ENCODE measurements at places on chromosomes 5 and 9.
A peak's percentile ranks its signal among the peaks of the same experiment; 100 is the strongest.

DNA sequence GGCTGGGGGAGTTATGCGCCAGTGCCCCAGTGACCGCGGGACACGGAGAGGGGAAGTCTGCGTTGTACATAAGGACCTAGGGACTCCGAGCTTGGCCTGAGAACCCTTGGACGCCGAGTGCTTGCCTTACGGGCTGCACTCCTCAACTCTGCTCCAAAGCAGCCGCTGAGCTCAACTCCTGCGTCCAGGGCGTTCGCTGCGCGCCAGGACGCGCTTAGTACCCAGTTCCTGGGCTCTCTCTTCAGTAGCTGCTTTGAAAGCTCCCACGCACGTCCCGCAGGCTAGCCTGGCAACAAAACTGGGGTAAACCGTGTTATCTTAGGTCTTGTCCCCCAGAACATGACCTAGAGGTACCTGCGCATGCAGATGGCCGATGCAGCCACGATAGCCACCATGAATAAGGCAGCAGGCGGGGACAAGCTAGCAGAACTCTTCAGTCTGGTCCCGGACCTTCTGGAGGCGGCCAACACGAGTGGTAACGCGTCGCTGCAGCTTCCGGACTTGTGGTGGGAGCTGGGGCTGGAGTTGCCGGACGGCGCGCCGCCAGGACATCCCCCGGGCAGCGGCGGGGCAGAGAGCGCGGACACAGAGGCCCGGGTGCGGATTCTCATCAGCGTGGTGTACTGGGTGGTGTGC lies at the start of gene RXFP3:
Gene RXFP3, plus strand, starts transcription at position 6 of the 636 bp plus-strand sequence. Its CDS starts 355 bp downstream, at position 361.
- DNase-seq = no peak

- DNase-seq = no peak
Observed at GRCh38 chr5:158559643-158560042, 540.1 kb downstream of the EBF1 start.

DNA sequence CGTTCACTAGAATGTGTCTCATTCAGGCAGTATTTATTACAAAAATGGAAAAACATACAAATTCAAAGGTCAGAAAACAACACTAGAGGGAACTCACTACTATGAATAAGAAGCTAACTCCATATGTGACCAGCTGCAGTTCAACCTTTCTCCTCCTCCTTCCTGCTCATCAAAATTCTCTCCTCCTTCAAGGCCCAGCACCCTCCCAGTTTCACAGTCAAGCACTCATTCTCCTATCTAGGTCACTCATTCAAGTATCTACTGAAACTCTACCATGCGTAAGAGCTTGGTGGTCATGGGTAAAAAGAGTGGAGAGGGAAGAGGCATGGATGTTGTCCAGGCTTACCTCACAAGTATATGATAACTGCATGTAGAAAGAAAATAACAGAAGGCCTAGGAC lies 27.7 kb downstream of the ECPAS start:
- no peak for DNase-seq

- no peak for DNase-seq
Observed at GRCh38 chr9:127919253-127919815, 2.5 kb upstream of the ST6GALNAC4 start.

- DNase-seq = no peak
Observed at GRCh38 chr9:81372628-81373191, 316.6 kb downstream of the TLE1 start.

GRCh38 chr5:33925278-33925677 lies 10.9 kb upstream of the RXFP3 start:
- DNase-seq = no peak

- peak; percentile 23 for DNase-seq
Observed at GRCh38 chr5:159877894-159878448, 38.3 kb upstream of the ADRA1B start.

GRCh38 chr9:128419061-128419925 lies 1.4 kb upstream of the CERCAM start:
- no peak for DNase-seq

DNA sequence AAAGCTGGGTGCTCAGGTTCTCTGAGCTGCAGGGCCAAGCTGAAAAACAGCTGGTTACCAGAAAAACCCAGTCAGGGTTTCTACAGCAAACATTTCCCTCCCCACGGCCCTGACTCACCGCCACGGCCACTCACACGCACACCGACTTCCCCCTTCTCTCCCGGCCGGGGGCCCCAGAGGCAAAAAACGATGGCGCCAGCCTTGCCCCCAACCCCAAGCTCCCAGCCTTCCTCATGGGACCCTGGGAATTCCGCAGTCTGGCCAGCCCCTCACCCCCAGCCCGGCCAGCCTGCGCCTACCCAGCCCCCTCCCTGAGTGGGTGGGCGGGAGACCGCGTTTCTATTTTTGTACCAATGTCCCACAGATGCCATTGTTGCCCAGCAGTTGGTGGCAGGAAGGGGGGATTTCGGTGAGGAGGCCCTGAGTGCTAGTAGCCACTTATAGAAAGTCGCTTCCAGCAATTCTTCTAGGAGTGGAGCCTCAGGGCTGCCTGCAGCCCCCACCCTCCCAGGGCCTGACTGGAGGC lies 18.4 kb downstream of the ENG start:
- DNase-seq = no peak

- DNase-seq = no peak
Observed at GRCh38 chr9:70880535-70880934, 240.9 kb downstream of the TRPM3 start.

DNA sequence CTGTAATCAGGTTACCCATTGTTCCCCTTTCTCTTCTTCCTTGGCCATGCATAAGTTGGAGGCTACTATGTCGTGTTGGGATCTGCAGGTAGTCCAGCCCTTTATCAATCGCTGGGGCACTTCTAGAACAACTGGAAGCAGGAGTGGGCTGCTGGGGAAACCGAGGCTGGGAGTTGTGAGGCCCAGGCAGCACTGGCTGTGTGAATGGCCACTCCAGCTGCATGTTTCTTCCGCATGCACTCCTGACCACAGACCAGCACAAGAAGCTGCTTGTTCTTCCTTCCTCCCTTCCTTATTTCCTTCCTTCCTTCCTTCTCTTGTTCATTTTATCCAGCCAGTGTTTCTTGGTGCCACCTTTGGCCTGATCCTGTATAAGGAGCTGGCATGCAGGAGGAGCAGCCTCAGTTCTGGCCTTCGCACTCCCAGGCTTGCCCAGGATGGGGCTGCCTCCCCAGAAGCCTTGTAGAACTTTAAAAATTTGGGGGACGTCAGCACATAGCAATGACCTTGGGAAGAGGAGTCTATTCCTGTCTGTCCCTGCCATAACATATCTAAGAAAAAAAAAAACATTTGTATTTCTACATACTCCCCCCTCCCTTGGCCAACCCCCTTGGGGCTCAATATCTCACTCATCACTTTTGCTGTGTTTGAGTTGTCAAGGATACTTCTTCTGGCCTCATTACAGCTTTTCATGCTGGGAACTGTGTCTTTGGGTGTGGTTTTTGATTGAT lies 20.8 kb upstream of the CXCL14 start:
- DNase-seq = no peak

DNA sequence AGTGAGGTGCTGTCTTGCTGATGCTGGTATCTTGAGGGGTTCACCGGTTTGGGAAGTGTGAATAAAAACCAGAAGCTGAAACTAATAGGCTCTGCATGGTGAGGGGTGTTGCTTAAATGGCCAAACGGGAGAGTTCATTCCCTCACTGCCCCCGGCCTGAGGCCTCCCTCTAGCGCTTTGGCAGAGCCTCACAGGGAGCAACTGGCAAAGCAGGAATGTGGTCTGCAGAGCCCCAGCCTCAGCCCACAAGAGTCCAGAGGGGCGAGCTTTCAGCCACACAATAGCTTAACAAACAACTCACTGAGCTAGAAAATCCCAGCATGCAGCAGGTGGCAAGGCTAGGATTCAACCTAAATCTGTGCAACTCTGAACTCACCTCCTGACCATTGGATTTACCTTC lies 234.8 kb downstream of the MED10 start:
- no peak for DNase-seq

GRCh38 chr5:22431406-22431805 lies 421.7 kb downstream of the CDH12 start:
- DNase-seq = no peak

- DNase-seq = no peak
Observed at GRCh38 chr9:98879963-98880310, 63.8 kb upstream of the COL15A1 start.
